IMR-90 (cell line): ENCODE measurements at places on chromosomes 11 and 22. TPM values are rescaled to one million over a fixed set of nuclear protein-coding genes. Genes with fewer than 3 reads are reported as not detected.

DNA sequence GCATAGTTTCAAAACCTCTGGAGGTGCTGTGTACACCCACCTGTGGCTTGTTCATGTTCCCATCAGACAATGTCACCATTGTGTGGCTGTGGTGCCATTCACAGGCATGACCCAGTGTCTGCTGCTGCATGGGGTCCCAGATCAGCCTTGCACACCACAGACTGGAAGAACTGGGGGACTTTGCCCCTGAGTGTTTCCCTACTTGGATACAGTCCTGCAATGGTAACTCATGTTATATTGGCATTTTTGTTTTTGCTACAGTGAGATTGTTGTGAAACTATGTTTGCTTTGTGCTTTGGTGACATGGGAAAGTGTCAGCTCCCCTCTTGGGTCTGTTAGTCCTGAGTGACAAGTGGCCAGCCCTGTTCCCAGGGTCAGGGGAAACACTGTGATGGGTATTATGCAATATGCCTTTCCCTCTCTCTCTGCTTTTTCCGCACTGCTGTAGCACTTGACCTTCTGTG is 108.8 kb downstream of the NAV2 start:
- no peak overlapping the region for H3K4me3 ChIP-seq
- no peaks in the 10 kb centered on the region for H3K36me3 ChIP-seq
- H3K27me3 ChIP-seq: no peaks in the 10 kb centered on the region
- peaks cover 2% of the 10 kb centered on the region; the same call in 1 of the 2 replicates for H3K4me1 ChIP-seq

The JRKL gene
- total RNA-seq: 5.9 and 10.3 TPM in 2 replicates

The FAM180B gene
- total RNA-seq: not detected in 2 replicates

- H3K27me3 ChIP-seq: no peaks in the 10 kb centered on the region
- H3K27ac ChIP-seq: no peak overlapping the region
- no peak overlapping the region for H3K4me3 ChIP-seq
- no peaks in the 10 kb centered on the region for H3K36me3 ChIP-seq
Observed at GRCh38 chr11:110524238-110524637, 94.5 kb downstream of the FDX1 start.

The A4GALT gene
- total RNA-seq: 1.6 and 1.9 TPM in 2 replicates

The MS4A4E gene
- total RNA-seq: not detected in 2 replicates

The PACSIN3 gene
- 18.9 and 19.2 TPM in 2 replicates for total RNA-seq

The MFRP gene
- not detected in 2 replicates for total RNA-seq

DNA sequence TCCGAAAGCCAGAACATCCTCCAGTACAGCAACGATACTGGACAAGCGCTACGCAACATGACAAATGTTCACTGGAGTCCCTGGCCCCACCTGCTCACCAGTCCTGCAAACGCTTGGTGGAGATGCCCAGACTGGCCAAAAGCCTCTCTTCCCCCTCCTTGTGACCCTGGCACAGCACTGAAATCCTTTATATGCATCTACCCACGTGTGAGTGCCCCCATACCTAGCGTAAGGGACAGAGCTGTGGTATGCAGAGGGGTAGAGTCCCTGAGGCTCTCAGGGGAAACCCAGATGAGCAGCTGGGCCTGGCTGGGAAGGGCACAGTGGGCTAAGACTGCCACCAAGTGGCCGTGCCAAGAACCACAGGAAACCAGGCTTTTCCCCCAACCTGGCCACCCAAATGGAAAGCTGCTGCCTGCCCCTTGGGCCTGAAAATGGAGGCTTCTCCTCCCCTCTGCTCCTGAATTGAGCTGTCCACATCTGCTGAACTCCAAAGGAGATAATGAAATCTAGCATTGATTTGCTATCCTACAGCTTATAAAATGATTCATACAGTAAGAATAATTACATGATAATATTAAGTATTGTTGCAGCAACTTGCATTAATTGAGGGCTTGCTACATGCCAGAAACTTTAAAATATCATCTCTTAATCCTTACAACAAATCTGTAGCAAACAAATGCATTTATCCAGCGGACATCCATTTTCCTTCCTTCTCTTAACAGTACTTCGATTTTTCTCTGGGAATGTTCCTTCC is 24.8 kb upstream of the TTC12 start:
- peaks cover 6% of the 10 kb centered on the region; the same call in 1 of the 2 replicates for H3K4me1 ChIP-seq
- no peak overlapping the region for H3K27ac ChIP-seq
- no peak overlapping the region for H3K4me3 ChIP-seq
- H3K36me3 ChIP-seq: no peaks in the 10 kb centered on the region

The NXPE4 gene
- total RNA-seq: not detected in 2 replicates

GRCh38 chr11:113618360-113618759 is 87.7 kb downstream of the TMPRSS5 start:
- no peak overlapping the region for H3K27ac ChIP-seq
- H3K27me3 ChIP-seq: no peaks in the 10 kb centered on the region
- 0 out of 2 replicates have a peak, but pooled peaks cover under 1% of the 10 kb centered on the region for H3K4me1 ChIP-seq

DNA sequence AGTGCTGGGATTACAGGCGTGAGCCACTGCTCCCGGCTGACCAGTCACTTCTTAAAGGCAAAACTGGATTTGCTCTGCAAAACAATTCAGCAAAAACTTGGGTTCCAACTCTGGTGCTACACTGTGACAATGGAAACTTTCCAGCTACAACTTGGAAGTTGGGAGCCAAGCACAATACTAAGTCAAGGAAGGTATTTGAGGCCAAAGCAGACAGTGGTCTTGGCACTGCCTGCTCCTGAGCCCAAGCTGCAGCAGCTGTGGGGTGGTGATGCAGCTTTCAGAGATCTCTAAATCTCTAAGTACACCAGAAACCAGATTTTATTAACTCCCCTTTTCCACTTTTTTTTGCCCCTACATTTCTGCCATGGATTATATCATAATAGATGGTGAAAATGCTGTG is 17.5 kb downstream of the ADM start:
- H3K27me3 ChIP-seq: no peaks in the 10 kb centered on the region
- H3K4me3 ChIP-seq: no peak overlapping the region
- no peak for DNase-seq
- peaks cover 40% of the 10 kb centered on the region for H3K4me1 ChIP-seq
- no peaks in the 10 kb centered on the region for H3K36me3 ChIP-seq

GRCh38 chr11:65435411-65435931 is 12.9 kb downstream of the NEAT1 start:
- H3K4me3 ChIP-seq: no peak overlapping the region
- peaks cover 44% of the 10 kb centered on the region for H3K36me3 ChIP-seq
- no peaks in the 10 kb centered on the region for H3K27me3 ChIP-seq

The KRTAP5-9 gene
- total RNA-seq: not detected in 2 replicates

The ANAPC15 gene
- 66.3 and 108 TPM in 2 replicates for total RNA-seq

DNA sequence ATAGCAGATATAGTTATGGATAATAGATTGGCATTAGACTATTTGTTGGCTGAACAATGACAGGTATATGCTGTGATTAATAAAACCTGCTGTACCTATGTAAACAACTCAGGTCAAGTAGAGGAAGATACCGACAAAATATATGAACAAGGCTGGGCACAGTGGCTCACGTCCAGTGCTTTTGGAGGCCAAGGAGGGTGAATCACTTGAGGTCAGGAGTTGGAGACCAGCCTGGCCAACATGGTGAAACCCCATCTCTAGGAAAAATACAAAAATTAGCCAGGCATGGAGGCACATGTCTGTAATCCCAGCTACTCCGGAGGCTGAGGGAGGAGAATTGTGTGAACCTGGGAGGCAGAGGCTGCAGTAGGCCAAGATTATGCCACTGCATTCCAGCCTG is 14.0 kb upstream of the CHKA start:
- H3K36me3 ChIP-seq: no peaks in the 10 kb centered on the region
- no peak for DNase-seq
- H3K27ac ChIP-seq: no peak overlapping the region
- H3K4me3 ChIP-seq: no peak overlapping the region

GRCh38 chr11:111450480-111451320 is 61.5 kb downstream of the BTG4 start:
- H3K4me1 ChIP-seq: peaks cover 5% of the 10 kb centered on the region
- H3K36me3 ChIP-seq: no peaks in the 10 kb centered on the region
- no peaks in the 10 kb centered on the region; the same call in 1 of the 2 replicates for H3K27me3 ChIP-seq
- no peak overlapping the region for H3K27ac ChIP-seq
- H3K4me3 ChIP-seq: no peak overlapping the region

The PELI3 gene
- 3.9 and 5.0 TPM in 2 replicates for total RNA-seq

DNA sequence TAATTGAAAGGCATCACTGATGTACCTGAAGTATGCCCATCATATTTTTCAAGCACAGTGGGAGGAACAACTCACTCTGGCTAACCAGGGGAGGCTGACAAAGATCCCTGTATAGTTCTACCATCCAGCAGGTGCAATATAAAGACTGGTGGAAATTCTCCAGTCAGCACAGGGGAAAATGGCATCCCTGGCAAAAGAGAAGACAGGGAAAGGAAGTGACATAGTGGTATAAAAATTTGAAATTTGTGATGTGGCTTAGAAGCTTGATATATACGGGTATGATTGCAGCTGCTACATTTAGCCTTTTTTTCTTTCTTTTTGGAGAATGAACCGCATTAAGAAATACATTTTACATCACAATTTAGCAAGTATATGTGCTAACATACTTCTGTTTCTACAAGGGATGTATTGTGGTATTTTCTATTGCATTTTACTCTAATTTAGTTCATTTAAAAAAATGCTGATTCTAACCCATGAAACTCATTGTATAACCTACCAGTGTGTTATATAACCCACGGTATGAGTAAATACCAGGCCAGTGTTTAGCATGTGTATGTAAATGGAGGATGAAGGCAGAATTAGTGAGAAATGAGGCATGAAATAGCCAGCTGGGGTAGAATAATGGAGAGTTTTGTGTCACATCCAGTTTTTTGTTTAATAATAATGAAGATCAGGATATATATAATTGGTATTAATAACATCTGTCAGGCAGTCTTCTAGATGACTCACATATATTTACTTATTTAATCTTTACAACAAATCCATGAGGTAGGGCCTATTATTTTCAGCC is 186.1 kb downstream of the ARHGAP42 start:
- H3K4me1 ChIP-seq: peaks cover 19% of the 10 kb centered on the region
- no peak overlapping the region for H3K27ac ChIP-seq
- H3K27me3 ChIP-seq: no peaks in the 10 kb centered on the region
- no peaks in the 10 kb centered on the region for H3K36me3 ChIP-seq

GRCh38 chr11:119691701-119692539 is 37.1 kb downstream of the NECTIN1 start:
- no peak overlapping the region for H3K27ac ChIP-seq
- no peaks in the 10 kb centered on the region for H3K4me1 ChIP-seq
- H3K4me3 ChIP-seq: no peak overlapping the region
- H3K36me3 ChIP-seq: no peaks in the 10 kb centered on the region
- DNase-seq: no peak

The OR51B2 gene
- total RNA-seq: not detected in 2 replicates

GRCh38 chr11:1931341-1932104 is 12.0 kb downstream of the TNNT3 start:
- no peaks in the 10 kb centered on the region for H3K36me3 ChIP-seq
- no peak overlapping the region for H3K4me3 ChIP-seq
- H3K4me1 ChIP-seq: no peaks in the 10 kb centered on the region
- no peak overlapping the region for H3K27ac ChIP-seq
- peaks cover 16% of the 10 kb centered on the region; the same call in 1 of the 2 replicates for H3K27me3 ChIP-seq

DNA sequence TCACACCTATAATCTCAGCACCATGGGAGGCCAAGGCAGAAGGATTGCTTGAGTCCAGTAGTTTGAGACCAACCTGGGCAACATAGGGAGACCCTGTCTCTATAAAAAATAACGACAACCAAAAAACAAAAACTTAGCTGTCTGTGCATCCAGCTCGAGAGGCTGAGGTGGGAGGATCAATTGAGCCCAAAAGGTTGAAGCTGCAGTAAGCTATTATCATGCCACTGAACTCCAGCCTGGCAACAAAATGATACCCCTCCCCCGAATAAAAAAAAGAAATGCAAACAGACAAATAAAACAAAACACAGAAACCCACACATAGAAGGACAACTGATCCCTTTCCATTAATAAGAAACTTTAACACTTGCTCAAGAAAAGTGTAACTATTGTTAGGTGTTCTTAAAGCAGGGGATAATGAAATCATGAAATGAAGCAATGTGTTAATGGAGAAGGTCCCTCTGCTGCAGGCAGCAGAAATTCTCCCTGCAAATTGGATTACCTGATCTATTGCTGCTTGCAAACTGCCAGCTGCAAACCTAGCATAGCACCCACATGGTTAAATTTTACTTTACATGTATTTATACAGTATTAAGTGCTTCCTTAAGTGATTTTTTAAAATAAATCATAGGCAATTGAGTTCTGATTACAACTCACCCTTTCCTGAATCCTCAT is 226.3 kb downstream of the SBF2 start:
- no peak overlapping the region for H3K4me3 ChIP-seq
- no peak for DNase-seq
- peaks cover 3% of the 10 kb centered on the region for H3K4me1 ChIP-seq
- H3K36me3 ChIP-seq: no peaks in the 10 kb centered on the region
- no peaks in the 10 kb centered on the region for H3K27me3 ChIP-seq

- DNase-seq: no peak
- H3K4me3 ChIP-seq: no peak overlapping the region
- H3K27ac ChIP-seq: no peak overlapping the region
- H3K4me1 ChIP-seq: no peaks in the 10 kb centered on the region
- H3K27me3 ChIP-seq: peaks cover 30% of the 10 kb centered on the region
- no peaks in the 10 kb centered on the region for H3K36me3 ChIP-seq
Observed at GRCh38 chr11:121270001-121270678, 22.4 kb upstream of the SC5D start.

The TMEM41B gene
- total RNA-seq: 20.8 and 36.7 TPM in 2 replicates

DNA sequence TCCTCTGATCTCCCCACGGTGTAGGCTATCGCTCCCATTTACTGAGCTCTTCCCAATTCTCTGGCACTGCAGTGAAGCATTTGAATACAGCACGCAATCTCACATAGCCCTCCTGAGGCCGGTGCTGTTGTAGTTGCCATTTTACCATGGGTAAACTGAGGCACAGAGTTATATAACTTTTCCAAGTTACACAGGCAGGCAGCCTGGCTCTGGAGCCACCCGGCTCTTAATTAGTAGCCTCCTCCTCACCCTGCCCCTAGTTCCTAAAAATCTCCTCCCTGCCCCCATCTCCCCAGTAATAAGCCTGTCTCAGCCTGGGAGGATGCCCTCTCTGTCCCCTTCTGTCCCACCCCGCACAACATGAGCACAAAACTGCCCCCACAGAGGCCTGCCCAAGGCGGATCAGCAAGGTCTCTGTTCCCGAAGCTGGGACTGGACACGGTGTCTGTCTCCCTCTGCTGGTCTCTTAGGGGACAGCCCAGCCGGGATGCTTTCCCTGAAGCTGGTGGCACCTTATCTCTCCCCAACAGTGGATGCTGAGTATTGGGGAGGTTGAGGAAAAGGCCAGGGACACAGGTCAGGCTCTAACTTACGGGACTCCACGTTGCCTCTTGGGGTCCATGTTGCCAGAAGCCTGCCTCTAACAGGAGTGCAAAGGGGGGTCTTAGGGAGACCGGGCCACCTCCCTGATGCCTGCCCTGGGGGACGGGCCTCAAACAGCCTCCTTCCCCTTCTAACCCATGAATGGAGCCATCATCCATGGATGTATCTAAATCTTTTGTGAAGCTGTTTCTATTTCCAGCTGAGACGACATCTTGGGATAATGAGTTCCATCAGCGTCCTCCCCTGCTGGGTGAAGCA is 9.1 kb upstream of the CLCF1 start:
- H3K27ac ChIP-seq: no peak overlapping the region
- DNase-seq: peak; percentile 69
- no peak overlapping the region for H3K4me3 ChIP-seq
- H3K36me3 ChIP-seq: no peaks in the 10 kb centered on the region
- peaks cover 20% of the 10 kb centered on the region for H3K4me1 ChIP-seq

DNA sequence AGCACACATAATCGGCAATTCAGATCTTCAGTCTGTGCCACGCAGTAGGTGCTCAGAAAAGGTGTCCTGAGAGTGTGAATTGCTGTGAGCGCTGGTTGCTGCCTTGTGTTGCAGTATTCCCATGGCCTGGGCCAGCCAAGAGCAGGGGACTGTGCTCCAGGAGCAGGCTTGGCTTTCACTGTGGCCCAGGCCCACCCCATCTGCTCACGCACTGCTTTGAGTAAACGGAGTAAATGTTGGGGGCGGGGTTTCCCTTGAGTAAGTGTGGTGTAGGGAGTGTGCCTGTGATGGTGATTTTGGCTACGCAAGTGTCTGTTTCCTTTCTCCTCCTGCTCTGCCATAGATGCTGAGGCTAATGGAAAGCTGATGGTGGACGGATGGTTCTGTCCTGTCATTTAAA is 2.3 kb downstream of the CTTN start:
- DNase-seq: no peak
- peaks cover 17% of the 10 kb centered on the region for H3K4me1 ChIP-seq

The CREB3L1 gene
- 8.1 and 10.0 TPM in 2 replicates for total RNA-seq
